Ovary (tissue), 10 donors: ENCODE measurements at places on chromosomes 13 and 19. TPM values are rescaled to one million over a fixed set of nuclear protein-coding genes. Genes with fewer than 3 reads are reported as not detected.

GRCh38 chr13:49140910-49141611, 79.1 kb upstream of the MLNR start:
- H3K27me3 ChIP-seq = no peaks in the 10 kb centered on the region
- H3K27ac ChIP-seq = no peak overlapping the region
- no peaks in the 10 kb centered on the region for H3K36me3 ChIP-seq
- no peak for DNase-seq
- no peaks in the 10 kb centered on the region for H3K4me1 ChIP-seq

DNA sequence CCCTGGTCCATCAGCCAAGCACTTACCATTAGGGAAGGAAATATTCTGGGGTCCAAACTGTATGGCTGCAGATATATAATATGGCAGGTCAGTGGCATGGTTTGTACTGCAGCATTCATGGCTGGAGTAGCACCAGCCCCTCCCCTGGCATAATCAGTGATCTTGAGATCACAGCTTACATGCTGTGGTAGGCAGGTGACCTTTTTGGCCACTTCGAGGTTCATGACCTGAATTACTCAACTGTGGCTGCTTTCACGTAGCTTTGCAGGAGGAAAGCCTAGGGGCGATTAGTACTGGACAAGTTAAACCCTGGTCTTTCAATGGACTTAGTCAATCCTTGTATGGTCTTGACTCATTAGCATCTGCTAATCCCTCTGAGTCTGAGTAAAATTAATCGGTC, 169.8 kb downstream of the SPRY2 start:
- H3K27me3 ChIP-seq = no peaks in the 10 kb centered on the region
- H3K4me1 ChIP-seq = no peaks in the 10 kb centered on the region
- H3K27ac ChIP-seq = no peak overlapping the region
- no peak for DNase-seq

KCTD12 gene
- 52.3 TPM for polyA plus RNA-seq

TGFB1 gene
- polyA plus RNA-seq = 18.1 TPM

- H3K27me3 ChIP-seq = no peaks in the 10 kb centered on the region
- H3K4me1 ChIP-seq = peaks cover 1% of the 10 kb centered on the region
- no peak for DNase-seq
- no peak overlapping the region for H3K27ac ChIP-seq
These were observed 17.2 kb downstream of the FUT6 start for GRCh38 chr19:5822181-5822844.

NANOS3 gene
- not detected for polyA plus RNA-seq

DNA sequence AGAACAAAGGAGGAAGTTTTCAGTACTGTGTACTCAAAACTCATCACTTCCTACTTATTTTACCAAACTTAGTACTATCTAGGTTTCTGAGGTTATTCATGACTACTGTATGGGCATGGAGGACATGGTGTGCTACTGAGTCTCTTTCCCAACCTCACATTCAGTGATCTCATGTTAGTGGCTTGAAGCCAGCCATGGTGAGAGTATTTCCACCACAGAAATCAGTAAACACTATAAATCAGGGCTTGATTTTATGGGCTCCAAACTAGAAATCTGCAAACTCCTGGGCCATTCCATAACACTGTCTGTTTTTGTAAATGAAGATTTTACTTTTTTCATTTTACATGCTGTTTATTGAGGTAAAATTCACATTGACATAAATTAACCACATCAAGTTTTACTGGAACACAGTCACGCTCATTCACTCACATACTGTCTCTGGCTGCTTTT, 19.7 kb downstream of the MED26 start:
- no peak overlapping the region for H3K4me3 ChIP-seq
- H3K36me3 ChIP-seq = no peaks in the 10 kb centered on the region
- peaks cover 10% of the 10 kb centered on the region for H3K4me1 ChIP-seq
- DNase-seq = no peak

GRCh38 chr19:44587963-44588770, 25.2 kb upstream of the IGSF23 start:
- no peak overlapping the region for H3K4me3 ChIP-seq
- H3K4me1 ChIP-seq = no peaks in the 10 kb centered on the region
- no peak for DNase-seq
- H3K27me3 ChIP-seq = no peaks in the 10 kb centered on the region
- H3K27ac ChIP-seq = no peak overlapping the region

- H3K4me1 ChIP-seq = no peaks in the 10 kb centered on the region
- H3K4me3 ChIP-seq = no peak overlapping the region
- no peaks in the 10 kb centered on the region for H3K27me3 ChIP-seq
- H3K27ac ChIP-seq = no peak overlapping the region
These were observed 43.4 kb upstream of the PDCD5 start for GRCh38 chr19:32537580-32537979.

DNA sequence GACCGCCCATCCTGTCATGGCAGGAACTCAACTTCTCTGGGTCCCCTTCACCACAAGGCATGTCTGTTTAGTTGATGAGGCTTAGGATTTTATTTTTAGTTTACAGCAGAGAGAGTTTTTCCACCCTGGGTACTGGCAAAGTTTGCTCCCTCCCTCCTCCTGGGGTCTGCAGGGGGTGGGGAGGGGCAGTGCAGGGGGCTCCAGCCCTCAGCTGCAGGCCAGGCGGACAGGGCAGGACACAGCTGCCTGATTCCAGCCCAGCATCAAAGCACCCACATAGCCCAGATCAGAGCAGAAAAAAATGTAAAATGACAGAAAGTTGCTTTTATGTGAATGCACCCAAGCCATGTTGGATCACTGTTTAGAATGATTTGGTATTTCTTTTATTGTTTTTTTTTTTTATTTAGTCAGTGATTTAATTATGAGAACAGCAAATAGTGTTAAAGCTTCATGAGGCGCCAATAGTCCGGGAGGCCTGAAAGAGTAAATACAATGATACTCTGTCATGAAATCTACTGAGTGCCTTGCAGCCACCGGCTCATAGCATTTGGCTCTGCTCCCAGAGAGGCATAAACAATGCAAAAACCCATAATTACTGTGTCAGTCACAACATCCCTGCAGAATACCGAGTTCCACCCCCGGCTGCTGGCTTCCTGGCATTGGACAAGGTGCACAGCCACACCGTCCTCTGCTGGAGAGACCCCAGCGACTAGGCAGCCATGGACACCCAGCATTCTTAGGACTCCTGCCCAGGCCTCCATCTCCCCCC, 923.5 kb downstream of the UQCRFS1 start:
- H3K27ac ChIP-seq = no peak overlapping the region
- peaks cover 9% of the 10 kb centered on the region for H3K4me1 ChIP-seq
- H3K4me3 ChIP-seq = no peak overlapping the region
- H3K36me3 ChIP-seq = no peaks in the 10 kb centered on the region
- no peaks in the 10 kb centered on the region for H3K27me3 ChIP-seq
- DNase-seq = no peak

SPACA4 gene
- polyA plus RNA-seq = not detected

MAN2B1 gene
- 23.5 TPM for polyA plus RNA-seq

DNA sequence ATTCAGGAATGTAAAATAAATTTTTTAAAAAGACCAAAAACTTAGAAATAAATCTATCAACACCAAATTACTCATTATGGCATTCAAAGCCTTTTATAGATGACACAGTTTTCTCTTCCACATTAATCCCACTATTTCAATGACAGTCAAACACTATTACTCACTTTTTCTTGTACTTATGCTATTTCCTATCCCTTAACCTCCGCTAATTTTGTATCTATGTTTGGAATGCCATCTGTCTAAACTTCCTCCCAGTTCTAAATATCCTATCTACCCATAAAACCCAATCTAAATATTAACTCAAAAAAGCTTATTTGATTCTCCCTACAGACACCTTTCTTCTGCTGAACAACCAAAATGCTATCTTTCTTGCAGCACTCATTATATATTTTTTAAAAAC, 203.5 kb downstream of the ENOX1 start:
- no peaks in the 10 kb centered on the region for H3K4me1 ChIP-seq
- no peaks in the 10 kb centered on the region for H3K27me3 ChIP-seq
- H3K4me3 ChIP-seq = no peak overlapping the region
- no peaks in the 10 kb centered on the region for H3K36me3 ChIP-seq

- H3K4me1 ChIP-seq = no peaks in the 10 kb centered on the region
- H3K27ac ChIP-seq = no peak overlapping the region
- DNase-seq = no peak
- no peaks in the 10 kb centered on the region for H3K36me3 ChIP-seq
- no peaks in the 10 kb centered on the region for H3K27me3 ChIP-seq
These were observed 108.2 kb upstream of the WASF3 start for GRCh38 chr13:26449063-26449848.

DNA sequence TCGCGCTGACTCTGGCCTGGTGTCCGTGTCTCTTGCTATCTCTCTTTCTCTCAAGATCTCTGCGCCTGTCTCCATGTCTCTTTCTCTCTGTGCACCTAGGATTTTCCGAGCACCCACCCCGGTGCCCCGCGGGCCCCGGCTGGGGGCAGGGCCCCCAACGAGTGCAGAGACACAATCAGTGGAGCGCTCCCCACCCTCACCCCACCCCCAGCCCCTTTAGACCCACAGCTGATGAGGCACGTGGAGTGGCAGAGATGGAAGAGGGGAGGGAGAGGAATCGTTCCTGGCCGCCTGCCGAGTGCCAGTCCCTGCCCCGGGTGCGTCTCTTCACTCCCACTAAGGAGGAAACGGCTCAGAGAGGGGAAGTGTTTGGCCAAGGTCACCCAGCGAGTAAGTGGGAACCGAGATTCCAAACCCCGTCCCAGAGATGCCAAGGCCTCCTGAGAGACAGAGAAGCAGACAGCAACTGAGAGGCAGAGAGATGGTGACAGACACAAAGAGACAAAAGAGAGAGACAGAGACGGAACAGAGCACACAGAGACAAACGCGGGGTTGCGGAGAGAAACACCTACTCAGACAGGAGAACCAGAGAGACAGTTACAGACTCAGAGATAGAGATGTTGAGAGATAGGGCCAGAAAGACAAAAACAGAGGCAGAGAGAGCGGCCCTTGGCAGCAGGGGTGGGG, 626 bp upstream of the BCL3 start:
- H3K4me3 ChIP-seq = peak overlapping the region; percentile 64
- peak; percentile 65 for DNase-seq
- H3K27me3 ChIP-seq = no peaks in the 10 kb centered on the region
- no peaks in the 10 kb centered on the region for H3K36me3 ChIP-seq

SPART gene
- 129 TPM for polyA plus RNA-seq

GSX1 gene
- polyA plus RNA-seq = not detected

ZNF850 gene
- 1.3 TPM for polyA plus RNA-seq

KLC3 gene
- polyA plus RNA-seq = 0.30 TPM

DHDH gene
- polyA plus RNA-seq = not detected

DNA sequence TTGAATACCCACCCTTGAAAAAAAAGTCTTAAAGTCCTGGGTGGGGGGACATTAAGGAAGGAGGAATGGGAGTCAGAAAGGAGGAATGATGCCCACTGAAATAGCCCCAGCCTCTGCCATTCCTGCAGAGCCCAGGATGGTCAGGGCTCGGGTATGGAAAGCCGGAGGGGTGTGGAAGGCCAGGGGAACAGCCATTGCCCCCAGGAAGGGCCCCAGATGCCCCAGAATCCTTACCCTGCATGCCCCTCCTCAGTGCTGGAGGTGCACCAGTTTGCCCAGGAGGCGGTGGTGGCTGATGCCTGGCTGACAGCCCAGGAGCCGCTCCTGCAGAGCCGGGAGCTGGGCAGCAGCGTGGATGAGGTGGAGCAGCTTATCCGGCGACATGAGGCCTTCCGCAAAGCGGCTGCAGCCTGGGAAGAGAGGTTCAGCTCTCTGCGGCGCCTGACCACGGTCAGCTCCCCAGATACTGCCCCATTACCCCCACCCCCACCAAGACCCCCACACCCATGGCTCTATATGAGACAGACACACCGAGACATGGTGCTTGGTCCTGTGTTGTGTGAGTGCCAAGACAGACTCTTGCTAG, 10.7 kb upstream of the SHKBP1 start:
- H3K4me1 ChIP-seq = peaks cover 4% of the 10 kb centered on the region
- H3K4me3 ChIP-seq = no peak overlapping the region
- DNase-seq = no peak
